DMS79 treated with DMSO at 0.1 percent for 48 hours (cell line): ENCODE measurements at places on chromosomes 3 and 15.

GRCh38 chr3:144643771-144644198 lies 672.2 kb downstream of the DIPK2A start:
- DNase-seq = no peak

- no peak for DNase-seq
These were observed 46.2 kb downstream of the CCDC12 start for GRCh38 chr3:46930166-46930944.

GRCh38 chr15:89633585-89633984 lies 21.7 kb downstream of the KIF7 start:
- no peak for DNase-seq

DNA sequence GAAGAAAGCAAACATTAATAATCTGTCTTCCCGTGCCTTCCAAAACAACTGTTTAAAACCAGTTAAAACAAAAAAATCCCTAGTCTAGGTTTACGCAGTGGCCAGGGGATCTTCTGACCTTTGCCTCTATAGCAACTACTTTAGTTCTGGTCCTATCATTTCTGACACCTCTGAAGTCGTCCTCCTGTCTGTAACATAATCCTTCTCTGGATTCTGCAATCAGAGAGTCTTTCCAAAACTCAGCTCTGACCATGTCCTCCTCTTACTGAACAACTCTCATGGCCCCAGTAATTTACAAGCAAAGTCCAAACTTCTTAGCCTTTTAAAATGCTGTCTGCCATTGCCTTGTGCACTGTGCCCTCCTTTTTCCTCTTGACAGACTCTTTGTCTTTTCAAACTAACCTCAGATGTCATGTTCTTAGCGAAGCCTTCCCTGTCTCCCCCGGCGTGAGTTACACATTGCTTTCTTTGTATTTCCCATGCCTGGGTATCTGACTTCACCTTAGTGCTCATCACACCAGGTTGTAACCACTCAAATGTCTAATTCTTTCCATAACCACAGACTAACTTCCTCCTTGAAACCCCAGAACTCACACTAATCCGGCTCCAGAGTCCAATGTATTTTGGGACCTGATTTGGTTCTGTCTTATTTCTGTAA lies 105.2 kb upstream of the BNIP2 start:
- DNase-seq = no peak

GRCh38 chr3:190192087-190192486 lies 71.4 kb upstream of the P3H2 start:
- no peak for DNase-seq

DNA sequence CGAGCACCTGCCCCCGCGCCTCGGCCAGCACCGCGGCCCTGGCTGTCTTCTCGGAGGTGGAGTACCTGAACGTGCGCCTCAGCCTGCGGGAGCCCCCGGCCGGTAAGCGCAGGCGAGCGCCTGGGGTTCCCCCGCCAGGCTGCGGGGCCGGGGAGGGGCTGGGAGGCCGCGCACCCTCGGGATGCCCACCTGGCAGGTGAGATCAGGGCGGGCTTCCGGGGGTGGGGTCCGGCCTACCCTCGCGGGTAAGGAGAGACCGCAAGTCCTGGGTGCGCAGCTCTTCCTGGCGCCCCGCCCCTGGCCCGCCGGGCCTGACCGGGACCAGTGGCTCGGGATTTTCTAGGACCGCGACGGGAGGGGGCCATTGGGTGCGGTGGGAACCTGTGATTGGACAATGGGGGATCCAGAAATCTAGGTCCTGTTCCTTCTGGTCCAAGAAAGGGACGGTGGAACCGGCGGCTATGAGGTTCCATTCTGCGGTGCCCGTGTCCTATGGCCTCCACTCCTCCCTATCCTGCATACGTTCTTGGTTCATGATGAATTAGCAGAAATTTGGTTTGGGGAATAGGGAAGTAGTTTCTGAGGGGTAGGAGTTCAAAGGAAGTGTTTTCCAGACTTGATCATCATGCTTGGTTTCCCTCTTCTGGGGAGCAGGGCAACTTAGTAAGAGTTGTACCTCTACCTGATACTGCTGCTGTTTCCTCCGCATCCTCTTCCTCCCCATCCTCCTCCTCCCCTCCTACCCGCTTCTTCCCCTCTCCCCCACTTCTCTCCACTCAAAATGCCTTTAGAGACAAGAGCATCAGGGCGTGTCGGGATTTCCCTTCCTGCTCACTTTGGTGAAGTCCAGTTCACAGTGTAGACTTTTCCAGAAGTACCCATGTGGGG lies 808 bp downstream of the ARRDC4 start:
- no peak for DNase-seq

- no peak for DNase-seq
These were observed 46.4 kb downstream of the ST3GAL6 start for GRCh38 chr3:98809557-98809956.

DNA sequence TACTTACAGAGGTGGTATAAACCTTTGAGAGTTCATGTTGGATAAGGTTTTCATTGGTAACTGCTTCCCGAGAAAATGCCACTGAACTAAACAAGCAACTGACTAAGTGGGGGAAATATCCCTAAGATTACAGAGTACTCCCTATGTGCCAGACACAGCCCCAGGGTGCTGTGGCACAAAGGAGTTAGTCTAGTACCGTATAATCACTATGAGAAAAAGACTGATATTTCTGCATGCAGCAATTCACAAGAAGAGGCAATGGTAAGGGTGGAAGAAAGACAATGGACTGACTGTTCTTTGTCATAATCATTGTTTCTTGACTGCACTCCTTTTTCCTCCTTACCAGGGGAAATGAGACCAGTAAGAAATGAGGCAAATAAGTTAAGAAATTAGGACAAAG lies 20.0 kb upstream of the SLC25A26 start:
- no peak for DNase-seq

DNA sequence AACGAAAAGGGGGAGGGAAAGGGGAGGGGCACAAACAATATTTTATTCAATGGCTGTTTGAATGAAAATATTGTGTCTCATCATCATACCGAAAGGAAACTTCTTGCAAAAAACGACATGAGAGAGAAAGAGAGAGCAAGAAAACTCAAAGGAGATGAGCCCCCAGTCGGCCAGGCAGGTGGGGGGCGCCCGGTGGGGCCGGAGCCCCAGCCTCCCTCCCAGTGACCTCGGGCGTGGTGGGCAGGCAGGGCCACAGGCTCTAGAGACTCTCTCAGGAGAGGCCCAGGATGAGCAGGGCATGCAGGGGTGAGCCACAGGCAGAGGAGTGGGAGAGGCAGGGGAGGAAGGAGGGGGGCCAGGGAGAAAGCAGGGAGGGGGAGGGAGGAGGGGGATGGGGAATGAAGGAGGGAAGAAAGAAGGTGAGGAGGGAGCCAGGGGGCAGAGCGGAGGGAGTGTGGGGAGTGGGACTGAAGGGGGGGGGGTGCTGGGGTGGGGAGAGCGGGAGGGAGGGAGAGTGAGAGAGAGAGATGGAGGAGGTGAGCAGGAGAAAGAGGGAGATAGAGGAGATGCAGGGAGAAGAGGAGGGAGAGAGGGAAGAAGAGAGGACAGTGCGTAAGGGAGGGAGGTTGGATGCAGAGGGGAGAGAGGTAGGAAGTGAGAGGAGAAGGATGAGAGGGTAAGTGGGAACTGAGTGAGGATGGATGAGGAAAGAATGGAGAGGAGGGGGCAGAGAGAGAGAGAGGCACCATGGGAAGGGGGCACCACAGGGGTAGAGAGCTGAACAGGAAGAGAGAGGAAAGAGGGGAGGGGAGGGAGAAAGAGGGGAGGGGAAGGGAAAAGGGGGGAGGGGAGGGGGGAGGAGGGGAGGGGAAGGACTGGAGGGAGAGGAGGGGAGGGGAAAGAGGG lies 14.1 kb upstream of the TMEM115 start:
- DNase-seq = no peak

GRCh38 chr3:180390313-180390712 lies 211.7 kb upstream of the TTC14 start:
- no peak for DNase-seq
